Uterus (tissue), 4 donors: ENCODE measurements at places on chromosomes 4 and X. TPM values are rescaled to one million over a fixed set of nuclear protein-coding genes. Genes with fewer than 3 reads are reported as not detected.

The DGKK gene
- not detected for total RNA-seq

The SOX3 gene
- 0.40 TPM for total RNA-seq

DNA sequence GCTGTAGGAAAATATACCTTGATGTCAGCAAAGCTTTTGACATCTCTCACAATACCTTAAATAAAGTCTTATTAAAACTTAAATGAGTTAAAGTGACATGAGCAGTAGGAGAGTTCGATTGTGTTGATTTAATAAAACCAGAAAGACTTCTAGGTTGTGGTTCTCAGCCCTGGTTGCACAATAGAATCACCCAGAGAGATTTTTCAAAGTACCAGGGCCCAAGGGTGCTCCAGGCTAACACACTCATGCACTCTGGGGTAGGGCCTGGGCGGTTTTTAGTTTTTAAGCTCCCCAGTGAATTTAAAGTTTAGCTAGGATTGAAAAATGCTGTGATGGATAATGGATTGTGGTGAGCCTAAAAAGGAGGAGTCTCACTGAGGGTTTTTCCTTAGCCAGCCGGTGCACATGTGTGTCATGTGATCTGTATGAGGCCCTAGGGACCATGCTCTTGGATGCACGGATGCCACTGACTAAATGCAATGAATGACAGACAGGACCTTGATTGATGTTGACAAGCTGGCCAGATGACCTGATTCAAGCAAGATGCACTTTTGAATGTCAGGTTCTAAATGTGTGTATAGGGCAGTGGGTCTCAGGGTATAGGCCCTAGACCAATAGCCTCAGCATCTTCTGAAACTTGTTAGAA is 185.0 kb downstream of the PTTG2 start:
- no peak for DNase-seq

- no peak for DNase-seq
Observed at GRCh38 chr4:149531861-149532260, 283.8 kb downstream of the IQCM start.

DNA sequence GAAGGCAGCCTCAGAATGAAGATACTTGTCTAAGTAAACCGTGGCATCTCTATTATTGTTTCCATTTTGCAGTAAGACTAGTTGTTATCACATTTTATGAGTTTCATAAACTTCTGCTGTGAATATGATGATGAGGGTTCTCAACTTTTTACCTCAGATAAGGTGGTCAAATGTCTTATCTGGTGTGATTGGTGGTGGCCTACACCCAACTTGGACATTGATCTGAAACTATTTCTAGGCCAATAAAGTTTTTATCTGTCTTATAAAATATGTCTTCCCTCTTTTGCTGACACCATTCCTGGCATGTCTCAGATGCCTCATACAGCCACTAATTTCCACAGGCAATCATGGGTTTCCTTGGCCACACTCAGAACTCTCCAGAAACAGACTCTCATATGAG is 480.3 kb upstream of the NR3C2 start:
- no peak for DNase-seq
